ENCODE measurements at places on chromosomes 7 and 10.
A peak's percentile ranks its signal among the peaks of the same experiment; 100 is the strongest.

DNA sequence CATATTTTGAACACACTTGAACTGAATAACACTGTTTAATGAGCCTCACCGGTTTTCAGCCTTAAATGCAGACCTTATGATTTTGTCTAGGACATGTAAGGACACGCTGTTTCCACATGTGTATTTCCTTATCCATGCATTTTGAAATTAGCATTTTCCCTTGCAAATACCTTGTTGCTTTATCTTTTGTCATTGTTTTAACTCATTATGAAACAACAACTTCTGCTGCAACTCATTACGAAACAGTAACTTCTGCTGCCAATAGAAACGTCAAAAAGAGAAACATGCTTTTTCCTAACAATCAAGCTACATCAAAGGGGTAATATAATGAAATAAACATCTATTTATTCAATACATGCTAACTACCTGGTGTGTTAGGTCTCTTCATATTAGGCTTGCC lies 322.0 kb downstream of the AGMO start:
- DNase-seq, result no peak

DNA sequence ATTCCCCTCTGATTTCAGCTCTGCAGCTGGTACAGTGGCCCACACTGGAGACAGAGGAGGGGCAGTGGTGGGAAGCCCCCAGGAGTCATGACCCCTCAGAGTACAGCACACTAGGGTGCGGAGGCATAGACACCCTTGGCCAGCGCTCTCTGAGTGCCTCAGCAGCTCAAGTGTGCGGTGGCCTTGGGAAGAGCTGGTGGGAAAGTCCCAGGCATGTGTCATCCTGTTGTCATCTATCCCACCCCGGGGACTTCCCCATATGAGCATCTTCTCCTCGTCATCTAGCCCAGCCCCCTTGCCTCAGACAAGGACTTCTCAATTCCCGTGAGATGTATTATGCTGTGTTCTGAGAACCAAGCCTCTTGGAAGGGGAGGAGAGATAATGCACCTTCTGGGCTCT lies 15.6 kb upstream of the PPIF start:
- DNase-seq, result no peak

GRCh38 chr10:5376450-5376849 lies 11.7 kb downstream of the UCN3 start:
- no peak for DNase-seq

- DNase-seq, result no peak
Observed at GRCh38 chr7:113867325-113867724, 51.5 kb downstream of the PPP1R3A start.

- DNase-seq, result no peak
Observed at GRCh38 chr7:111215550-111215949, 124.6 kb downstream of the LRRN3 start.

- DNase-seq, result no peak
Observed at GRCh38 chr10:71972746-71973695, 8.8 kb downstream of the CHST3 start.

DNA sequence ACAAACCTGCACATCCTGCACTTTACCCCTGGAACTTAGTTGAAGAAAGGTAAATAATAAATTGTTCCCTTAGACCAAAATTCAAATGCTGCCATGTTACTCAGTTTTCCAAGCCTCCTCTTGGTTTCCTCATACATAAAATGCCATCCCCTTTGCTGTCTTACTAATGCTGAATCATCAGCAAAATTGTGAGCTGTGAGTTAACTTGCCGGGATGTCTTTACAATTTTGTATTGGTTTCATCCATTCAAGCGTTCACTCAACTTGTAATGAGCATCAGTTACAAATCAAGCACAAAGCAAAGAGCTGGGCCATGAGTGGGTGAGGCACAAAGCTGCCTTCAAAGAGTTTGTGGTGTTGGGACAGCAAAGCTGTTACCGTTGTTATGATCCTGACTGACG lies 395.8 kb upstream of the ZMIZ1 start:
- DNase-seq, result no peak

DNA sequence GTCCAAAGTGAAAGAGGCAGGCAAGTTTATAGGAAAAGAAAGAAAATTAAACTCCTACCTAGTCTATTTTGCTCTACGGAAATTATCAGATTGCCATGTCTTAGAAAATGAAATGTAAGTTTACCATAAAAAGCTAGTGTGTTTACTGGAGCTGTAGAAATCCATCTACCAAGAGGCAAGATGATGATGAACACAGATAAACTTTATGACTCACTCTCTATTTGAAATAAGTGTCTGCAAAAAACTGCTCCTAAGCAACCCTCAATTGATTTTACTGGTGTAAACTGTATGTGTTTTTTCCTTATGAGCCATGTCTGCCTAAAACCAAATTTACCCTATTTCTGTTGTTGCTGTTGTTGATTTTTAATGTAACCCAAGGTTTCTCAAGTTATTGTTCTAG lies 73.8 kb upstream of the TMEM106B start:
- DNase-seq, result no peak

- no peak for DNase-seq
Observed at GRCh38 chr10:22598478-22598877, 115.9 kb downstream of the PIP4K2A start.

GRCh38 chr7:117962366-117962994 lies 89.2 kb upstream of the CTTNBP2 start:
- DNase-seq, result no peak

- DNase-seq, result no peak
Observed at GRCh38 chr10:100008142-100008522, 1.6 kb downstream of the DNMBP start.

DNA sequence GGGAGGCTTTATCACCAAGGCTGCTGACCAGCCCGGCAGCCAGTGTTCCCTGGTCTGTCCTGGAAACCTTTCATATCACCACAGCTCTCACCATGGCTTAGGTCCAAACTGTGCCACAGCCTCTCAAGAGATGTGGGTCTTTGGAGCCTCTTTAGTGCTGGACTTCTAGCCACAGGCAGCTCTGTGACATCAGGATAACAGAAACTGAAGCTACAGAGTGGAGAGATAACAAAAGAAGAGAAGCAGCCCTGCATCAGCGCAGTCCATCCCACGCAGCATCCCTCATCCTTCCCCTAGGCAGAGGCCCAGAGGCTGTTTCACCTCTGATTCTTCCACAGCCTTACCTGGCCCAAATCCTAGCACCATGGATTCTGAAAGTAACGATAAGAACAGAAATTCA lies 187.9 kb upstream of the KMT2E start:
- DNase-seq, result no peak

DNA sequence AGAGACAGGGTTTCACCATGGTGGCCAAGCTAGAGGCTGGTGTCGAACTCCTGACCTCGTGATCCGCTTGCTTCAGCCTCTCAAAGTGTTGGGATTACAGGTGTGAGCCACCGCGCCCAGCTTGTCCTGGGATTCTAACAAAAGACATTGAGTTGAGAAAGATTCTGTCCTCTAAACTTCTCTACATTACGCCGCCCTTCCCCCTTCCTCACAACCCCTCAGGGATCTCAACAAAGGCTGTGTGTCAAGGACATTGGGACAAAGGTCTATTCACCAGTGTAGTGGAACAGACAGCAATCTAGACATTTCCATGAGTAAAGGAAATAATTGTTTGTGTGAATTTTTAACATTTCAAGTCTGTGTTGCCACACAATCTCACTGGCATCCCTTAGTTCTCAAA lies 68.8 kb upstream of the KIF5B start:
- DNase-seq, result no peak

GRCh38 chr7:84336303-84336702 lies 141.7 kb upstream of the SEMA3A start:
- DNase-seq, result no peak

DNA sequence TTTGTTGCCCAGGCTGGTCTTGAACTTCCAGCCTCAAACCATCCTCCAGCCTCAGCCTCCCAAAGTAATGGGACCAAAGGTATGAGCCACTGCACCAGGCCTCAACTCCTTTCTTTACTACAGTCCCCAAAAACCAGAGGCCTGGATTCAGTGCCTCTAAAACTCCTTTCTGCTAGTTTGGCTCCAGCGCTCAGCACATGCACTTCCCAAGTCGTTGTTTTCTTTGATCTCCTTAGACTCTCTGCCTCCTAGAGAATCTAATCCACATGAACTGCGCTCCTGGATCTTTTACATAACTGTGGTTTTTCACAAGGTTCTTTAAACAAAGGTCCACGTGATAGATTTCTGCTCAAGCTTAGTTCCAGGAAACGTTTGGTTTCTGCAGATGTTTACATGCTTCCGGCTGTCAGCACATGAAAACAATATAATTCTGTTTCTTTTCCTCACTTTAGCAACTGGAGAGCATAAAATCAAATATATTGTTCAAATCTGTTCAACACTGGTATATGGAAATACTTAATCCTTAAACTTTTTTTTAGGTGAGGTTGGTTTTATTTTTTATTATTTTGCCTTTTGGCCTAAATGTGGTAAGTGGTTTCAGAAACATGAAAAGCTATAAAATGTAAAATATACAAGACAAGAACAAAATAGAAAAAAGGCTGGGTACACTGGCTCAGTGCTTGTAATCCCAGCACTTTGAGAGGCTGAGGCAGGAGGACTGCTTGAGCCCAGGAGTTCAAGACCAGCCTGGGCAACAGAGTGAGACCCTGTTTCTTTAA lies 270.5 kb upstream of the MKLN1 start:
- peak; percentile 38 for DNase-seq

Data from heart right ventricle (tissue), 16 donors.